ENCODE measurements at places on chromosomes 5 and 9.

DNA sequence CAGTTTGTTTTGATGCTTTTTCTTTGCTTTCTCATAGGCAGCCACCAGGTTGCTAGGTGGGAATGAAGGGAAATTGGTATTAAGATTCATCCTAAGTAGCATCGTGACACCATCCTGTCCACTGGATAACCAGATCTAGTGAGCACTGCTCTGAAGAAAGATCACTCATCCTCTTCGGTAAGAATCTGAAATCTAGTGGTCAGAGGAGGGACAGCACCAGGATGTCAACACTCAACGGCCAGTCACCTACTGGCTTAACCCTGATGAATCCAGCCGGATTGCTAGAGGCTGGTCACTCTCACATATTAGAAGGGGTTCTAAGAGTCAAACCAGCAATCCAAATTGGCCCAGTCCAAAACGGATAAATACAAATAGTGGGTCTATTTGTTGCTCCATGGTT, 50.8 kb downstream of the DCP2 start:
- no peak for DNase-seq

DNA sequence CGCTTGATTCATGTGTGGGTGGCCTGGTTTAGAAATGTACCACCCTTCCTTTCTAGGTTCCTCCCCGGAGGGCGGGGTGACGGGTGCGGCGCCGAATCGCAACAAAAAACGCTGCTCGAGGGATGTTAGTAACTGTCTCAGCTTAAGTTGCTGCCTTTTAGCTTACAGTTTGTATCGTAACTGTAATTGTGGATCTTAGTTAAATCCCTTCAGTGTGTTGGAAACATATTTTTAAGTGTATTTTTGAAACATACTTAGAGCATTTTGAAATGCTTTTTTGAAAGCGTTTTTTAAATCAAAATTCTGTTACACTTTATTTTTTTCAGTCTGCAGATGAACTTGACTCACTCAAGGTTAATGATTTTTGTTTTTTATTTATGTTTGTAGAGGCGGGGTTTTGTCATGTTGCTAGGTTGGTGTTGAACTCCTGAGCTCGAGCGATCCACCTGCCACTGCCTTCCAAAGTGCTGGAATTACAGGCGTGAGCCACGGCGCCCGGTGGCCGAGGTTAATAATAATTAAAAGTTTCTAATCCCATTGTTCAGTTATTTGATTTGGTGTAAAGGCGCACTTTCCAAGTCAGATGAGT, 997 bp upstream of the CHD1 start:
- no peak for DNase-seq

GRCh38 chr5:172744123-172745104, 26.6 kb downstream of the DUSP1 start:
- no peak for DNase-seq

DNA sequence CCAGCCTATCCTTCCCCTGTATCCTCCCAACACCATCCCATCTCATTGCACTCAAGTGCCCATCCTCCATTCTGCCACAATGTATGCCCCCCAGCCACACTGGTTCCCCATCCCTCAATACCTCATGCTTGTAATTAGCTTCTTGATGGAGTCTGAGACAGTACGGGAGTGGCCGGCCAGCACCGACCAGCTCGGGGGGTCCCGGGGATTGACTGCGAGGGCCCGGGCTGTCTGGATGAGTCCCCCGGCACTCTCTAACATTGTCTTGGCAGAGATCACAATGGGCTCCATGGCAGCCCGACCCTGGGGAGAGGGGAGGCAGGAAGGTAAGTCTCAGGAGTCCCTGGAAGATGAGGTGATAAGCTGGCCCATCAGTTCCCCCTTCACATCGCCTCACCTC, 17.2 kb upstream of the TPM2 start:
- no peak for DNase-seq

GRCh38 chr5:148011398-148012137, 52.2 kb upstream of the SPINK5 start:
- no peak for DNase-seq

- DNase-seq = no peak
Observed at GRCh38 chr9:98081477-98082219, 25.1 kb downstream of the NANS start.

- DNase-seq = no peak
Observed at GRCh38 chr9:133334161-133334560, 1.8 kb downstream of the SURF6 start.

DNA sequence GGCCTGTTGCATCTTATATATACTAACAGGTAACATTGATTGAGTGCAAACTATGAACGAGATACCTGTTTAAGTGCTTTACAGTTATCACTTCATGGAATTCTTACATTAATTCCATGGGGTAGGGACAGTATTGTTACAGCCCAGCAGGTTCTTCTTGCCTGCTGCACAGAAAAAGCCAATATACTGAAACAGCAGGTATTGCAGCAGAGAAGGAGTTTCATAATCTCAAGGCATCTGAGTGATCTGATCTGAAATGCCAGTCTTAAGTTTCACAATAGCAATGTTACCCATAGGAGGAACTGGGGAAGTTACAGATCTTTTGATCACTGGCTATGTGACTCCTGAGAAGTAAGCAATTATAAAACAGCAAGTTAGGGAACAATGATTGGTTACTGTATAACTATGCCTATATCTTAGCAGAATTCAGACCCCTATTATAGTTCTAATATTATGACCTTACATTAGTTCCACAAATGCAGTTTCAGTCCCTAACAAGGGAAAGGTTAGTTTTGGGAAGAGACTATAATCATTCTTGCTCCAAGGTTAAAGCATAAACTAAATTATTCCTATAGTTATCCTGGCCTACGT, 126.5 kb upstream of the BNC2 start:
- DNase-seq = no peak

DNA sequence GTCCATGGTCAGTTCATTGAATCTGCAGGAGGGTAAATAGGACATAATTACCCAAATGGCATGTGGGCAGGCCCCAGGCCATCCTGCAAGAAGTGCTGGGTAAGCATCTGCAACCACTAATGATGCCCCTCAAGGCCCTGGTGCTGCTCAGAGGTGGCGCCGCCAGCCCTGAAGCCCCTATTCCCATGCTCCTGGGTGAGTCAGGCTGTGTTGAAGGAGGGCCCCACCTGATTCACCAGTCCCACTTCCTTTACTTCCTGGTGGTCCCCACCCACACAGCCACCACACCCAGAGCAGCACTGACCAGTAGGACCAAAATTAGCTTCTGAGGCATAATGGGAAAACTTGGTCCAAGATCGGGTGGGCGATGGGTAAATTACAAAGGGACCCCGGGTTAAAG, 120.4 kb upstream of the SPRY4 start:
- DNase-seq = no peak

- DNase-seq = no peak
Observed at GRCh38 chr5:179872055-179872827, 13.6 kb upstream of the MRNIP start.

DNA sequence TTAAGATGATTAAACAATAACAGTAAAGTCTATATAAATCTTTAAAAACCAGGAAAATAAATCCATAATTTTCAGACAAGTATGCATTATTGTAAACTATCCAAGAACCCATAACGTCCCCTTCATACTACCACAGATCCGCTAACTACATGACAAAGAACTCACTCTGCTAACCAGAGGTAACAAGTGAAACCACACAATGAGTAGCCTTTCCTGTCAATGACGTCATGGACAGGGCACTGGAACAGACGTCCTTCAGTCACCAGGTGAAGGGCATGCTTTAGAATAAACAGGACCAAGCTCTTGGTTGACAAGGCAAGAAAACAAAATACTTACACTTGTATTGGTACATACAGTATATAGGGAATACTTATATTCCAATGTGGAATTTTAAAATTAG, 45.2 kb downstream of the RNF130 start:
- DNase-seq = no peak

DNA sequence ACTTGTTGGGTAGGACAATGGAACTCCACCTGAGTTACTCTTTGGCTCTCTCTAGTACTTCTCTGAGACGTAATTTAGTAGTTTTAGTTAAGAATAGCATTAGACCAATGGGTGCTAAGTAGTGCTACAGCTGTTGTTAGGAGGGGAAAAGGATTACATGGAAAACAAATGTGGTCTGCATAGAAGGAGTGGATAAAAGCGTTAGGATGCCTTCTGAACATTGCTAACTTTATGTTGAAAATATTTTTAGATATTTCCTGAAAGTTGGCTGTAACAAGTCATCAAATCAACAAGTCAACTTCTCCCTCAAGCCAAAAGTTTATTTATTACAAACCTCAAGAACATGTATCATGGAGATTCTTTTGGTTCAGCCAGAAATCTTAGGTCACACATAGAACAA, 409.5 kb upstream of the MEF2C start:
- no peak for DNase-seq
